ENCODE measurements at places on chromosomes 1 and 21.

DNA sequence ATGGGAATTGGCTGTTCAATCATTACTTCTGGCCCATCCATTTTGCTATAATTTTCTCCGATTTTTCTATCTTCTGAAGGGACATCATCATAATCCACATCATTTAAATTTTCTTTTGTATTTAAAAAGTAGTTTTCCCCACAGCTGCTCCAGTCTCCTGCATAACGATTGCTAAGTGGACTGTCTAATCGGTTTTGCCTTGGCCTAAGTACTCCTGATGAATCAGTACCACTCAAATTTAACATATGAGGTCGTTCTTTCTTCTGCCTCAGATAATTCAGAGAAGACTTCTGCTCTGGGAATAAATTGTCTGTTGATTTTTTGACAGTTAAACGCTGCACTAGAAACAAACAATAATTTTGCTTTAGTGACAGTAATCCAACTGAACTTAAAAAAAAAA is 41.9 kb downstream of the SYDE2 start:
- no peak for DNase-seq

- DNase-seq = no peak
Observed at GRCh38 chr1:169108223-169108622, 1.7 kb downstream of the ATP1B1 start.

DNA sequence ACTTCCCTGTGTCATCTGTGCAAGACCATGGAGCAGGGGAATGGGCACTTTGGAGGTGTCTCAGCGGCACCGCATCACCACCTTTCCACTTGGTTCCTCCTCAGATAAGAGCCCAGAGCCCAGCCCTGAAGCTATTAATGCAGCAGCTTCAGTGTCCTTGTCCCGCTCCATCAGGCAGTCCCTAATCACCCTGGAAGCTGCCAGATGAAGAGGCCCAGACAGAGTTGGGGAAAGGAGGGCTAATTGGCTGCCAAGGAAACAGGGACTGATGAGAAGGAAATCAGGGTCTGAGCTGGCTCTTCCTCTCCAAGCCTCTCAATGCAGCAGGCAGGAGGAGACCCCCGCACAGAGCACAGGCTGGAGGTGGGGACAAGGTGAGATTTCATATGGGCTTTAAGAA is 83.1 kb upstream of the KLHDC7A start:
- no peak for DNase-seq

- DNase-seq = no peak
Observed at GRCh38 chr21:38486706-38487105, 11.6 kb downstream of the ERG start.

DNA sequence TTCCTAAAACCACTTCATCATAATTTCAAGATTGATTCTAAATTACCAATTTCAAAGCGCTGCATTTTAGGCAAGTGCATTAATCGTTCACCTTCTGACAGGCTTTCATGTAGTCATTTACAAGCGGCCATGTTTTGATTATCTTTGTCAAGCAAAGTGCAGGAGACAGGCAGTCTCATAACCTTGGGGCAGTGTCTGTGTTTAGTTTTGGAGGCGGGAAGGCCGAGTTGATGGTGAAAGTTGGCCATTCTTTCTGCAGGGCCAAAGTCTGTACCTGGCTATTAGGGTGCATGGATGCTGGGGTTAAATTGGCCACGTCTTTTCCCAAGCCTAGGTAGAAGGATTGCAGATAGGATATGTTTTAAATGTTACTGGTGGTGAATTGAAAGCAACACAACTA is 2.9 kb downstream of the AGPAT3 start:
- DNase-seq = no peak

DNA sequence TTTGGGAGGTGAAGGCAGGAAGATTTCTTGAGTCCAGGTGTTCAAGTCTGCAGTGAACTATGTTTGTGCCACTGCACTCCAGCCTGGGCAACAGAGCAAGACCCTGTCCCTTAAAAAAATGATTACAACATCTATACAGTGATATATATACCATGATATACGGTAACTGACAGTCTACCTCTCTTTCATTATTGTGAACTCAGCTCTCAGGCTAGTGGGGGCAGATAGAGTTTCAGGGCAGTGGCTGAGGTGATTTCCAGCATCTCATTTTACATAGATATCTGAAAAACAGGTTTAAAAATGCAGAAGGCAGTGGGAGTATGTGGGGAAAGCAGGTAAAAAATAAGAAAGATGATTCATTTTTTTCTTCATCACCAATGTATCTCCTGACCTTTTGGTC is 8.1 kb upstream of the NTNG1 start:
- no peak for DNase-seq

- no peak for DNase-seq
Observed at GRCh38 chr1:172496678-172497077, 36.3 kb upstream of the SUCO start.

All from NCI-H1436 (cell line).